IMR-90 (cell line): ENCODE measurements at places on chromosomes 4 and X. TPM values are rescaled to one million over a fixed set of nuclear protein-coding genes. Genes with fewer than 3 reads are reported as not detected.

Gene AMOT
- total RNA-seq, result 5.3 and 9.1 TPM in 2 replicates

Gene SLC25A14
- total RNA-seq, result 13.8 and 17.2 TPM in 2 replicates

DNA sequence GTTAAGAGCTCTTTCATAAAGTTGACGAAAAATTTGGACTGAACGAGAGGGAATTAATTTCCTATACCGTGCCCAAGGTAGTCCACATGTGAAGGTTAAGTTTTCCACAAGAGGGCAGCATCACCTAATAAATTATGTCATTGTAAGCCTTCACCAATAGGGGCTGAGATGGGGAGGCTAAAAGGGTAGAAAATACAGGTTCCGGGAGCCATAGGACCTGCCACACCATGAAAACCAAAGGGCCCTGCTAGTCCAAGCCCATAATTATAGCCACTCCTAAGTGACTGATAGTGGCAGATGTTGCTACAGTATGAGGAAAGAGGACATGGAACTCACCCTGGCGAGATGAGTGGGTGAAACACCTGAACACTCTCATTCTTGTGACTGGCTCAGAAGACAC lies 122.2 kb downstream of the SHROOM4 start:
- DNase-seq, result peak; percentile 48

Gene EVC
- 15.3 and 16.8 TPM in 2 replicates for total RNA-seq

GRCh38 chr4:39770471-39770870 lies 72.5 kb downstream of the UBE2K start:
- no peak for DNase-seq

Gene ATP2B3
- total RNA-seq, result under 0.01 TPM in 1 of 2 replicates, not detected in the other

- no peak for DNase-seq
Observed at GRCh38 chr4:172957216-172957615, 211.4 kb upstream of the GALNT7 start.

Gene IL13RA1
- 31.7 and 35.6 TPM in 2 replicates for total RNA-seq

Gene CT45A1
- not detected in 2 replicates for total RNA-seq

DNA sequence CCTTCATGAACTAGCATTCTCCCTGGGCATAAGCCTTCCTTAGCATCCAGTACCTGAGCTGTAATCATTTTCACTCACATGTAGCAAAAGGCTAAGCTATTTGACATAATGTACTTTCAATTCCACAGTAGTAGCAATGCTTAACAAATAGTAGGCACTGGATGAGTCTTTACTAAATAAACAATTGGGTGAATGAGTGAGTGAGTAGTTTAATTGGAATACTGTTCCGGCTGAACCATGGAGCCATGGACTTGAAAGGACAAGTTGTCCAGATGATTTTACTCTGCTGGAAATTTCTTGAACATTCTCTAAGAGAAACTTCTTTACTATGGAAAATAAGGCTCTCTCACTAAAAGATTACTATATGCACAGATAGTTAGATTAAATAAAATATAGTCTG lies 159.3 kb downstream of the FAM47B start:
- DNase-seq, result peak; percentile 28

Gene UGT2B7
- total RNA-seq, result not detected in 2 replicates
